Endothelial cell (in vitro differentiated cells): ENCODE measurements at places on chromosomes 2 and 18. TPM values are rescaled to one million over a fixed set of nuclear protein-coding genes. Genes with fewer than 3 reads are reported as not detected.

Gene SCG2
- 0.23 TPM for total RNA-seq

Gene GALNT5
- 0.15 TPM for total RNA-seq

Gene FER1L5
- 1.0 TPM for total RNA-seq

Gene BABAM2
- total RNA-seq = 40.2 TPM

Gene REG3A
- total RNA-seq = not detected

Gene GALNT14
- total RNA-seq = 16.8 TPM

Gene LRRTM4
- total RNA-seq = 1.8 TPM
